CD4-positive, alpha-beta memory T cell (primary cell): ENCODE measurements at places on chromosomes 2 and 18.

- no peak for DNase-seq
These were observed 17.1 kb upstream of the ANKRD62 start for GRCh38 chr18:12076424-12077140.

GRCh38 chr2:55003706-55004639, 46.3 kb downstream of the RTN4 start:
- no peak for DNase-seq

- DNase-seq = no peak
These were observed 516.6 kb upstream of the ZEB2 start for GRCh38 chr2:145036421-145037011.

DNA sequence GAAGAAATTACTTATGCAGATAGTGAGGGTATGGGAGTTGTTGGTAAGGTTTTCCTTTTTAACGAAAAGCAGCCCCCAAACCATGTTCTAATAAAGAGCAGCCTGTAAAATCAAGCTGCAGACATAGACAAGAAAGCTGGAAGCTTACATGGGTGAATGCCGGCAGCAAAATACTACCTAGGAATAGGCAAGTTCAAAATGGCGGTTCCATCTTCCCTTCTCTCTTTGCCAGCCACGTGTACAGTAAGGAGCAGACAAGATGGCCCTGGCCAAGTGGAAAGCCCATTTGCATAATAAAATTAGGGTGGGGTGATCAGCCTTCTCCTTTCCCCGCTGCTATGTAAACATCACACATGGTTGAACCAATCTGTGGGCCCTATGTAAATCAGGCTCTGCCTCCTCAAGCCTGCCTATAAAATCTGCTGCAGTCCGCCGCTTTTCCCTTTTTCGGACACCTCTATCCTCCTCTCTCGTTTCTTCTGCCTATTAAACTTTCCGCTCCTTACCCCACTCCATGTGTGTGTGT, 155.0 kb downstream of the ZBTB7C start:
- DNase-seq = no peak

DNA sequence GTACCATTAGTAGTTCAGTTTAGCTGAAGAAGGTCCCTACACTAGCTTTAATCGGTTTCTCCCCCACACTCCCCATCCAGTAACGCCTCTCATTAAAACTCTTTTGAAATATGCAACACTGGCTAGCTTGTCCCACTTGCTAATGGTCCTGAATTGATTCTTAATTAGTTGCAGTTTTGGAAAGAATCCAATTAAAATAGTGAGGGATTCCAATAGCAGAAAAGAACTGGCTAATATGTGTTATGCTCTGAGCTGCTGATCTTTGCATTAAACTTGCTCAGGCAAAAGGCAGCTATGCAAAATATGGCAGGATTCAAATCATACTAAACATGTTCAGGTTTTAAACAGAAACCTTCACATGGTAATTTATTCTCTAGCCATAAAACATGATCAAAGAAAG, 252.5 kb upstream of the HNRNPA3 start:
- no peak for DNase-seq

DNA sequence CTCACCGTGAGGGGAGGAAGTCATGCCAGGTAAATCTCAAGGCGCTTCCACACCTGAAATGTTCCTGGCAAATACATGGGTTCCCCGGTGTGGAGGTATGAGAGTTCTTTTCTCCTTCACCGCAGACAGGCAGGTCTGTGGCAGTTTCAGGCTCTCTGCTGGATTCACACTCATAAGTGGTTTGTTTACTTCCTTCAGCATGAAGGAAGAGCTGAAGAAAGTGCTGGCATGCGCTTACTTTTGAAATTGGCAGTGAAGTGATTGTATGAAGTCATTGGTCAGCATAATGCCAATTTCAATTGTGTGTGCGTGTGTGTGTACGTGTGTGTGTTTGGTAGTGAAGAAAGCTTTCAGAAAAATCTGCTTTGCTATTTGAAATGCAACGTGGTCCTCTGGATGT, 43.4 kb downstream of the RNF144A start:
- DNase-seq = no peak

- no peak for DNase-seq
These were observed 95.6 kb downstream of the TWIST2 start for GRCh38 chr2:238943338-238944067.

DNA sequence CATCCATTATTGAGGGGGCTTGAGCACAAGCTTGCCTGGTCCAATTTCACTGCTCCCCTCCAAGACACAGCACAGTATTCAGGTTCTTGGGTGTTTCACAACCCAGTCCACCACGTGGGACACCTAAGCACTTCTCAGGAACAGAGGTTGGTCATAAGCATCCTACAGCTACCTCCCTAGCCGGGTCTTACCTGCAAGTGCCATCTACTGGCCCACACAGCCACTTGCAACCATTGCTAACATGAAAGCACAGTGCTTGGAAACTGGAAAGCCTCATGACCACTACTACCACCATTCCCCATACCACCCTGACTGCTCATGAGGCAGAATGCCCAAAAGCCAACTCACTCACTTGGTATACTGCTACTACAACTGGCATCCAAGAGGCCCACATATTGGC, 105.7 kb upstream of the RPRM start:
- DNase-seq = no peak

DNA sequence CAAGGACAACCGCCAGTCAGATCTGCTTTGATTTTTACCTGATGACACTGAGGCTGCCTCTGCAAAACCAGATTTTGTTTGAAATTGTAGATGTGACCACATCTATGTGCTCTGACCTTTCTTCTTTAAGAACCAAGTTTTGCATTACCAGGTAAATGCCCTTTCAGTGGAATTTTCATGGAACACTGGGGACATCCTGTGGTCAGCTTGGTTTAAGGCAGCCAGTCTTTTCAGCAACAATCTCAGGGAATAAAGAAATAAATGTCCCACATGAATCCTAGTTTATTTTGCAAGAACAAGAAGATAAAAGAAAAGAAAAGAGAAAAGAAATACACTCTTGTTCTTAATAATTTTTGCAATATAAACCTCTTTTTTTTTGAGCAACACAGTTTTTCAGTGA, 90.6 kb downstream of the POU3F3 start:
- DNase-seq = no peak

DNA sequence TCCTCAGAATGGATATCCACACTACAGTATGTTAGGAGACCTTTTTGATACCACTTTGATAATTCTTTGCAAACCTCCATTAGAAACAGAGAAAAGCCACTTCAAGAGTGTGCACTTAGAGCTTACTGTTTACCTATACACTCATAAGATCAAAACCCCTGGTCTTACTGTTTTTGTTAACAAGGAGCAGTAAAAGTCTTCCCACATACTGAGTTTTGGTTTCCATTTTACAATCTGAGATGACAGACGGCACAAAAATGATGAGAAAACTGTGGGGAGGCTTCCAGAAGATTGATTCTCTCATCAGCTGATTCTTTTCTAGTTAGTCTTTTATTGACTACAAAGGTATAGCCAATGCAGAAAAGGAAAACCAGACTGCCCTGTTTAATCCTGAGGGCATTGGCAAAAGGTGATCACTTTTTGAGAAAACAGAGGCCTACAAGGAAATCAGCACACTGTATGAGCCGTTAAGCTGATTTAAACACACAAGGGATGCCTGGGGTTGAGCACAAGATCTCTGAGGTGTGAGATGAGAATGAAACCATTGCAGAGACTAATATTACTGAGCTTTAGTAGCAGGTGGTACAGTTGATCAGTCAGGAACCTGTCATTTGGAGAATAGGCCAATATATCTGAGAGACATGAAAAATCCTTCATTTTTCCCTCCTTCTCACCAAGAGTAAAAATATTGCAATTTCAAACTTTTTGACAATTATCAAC, 368.6 kb downstream of the GRB14 start:
- no peak for DNase-seq

DNA sequence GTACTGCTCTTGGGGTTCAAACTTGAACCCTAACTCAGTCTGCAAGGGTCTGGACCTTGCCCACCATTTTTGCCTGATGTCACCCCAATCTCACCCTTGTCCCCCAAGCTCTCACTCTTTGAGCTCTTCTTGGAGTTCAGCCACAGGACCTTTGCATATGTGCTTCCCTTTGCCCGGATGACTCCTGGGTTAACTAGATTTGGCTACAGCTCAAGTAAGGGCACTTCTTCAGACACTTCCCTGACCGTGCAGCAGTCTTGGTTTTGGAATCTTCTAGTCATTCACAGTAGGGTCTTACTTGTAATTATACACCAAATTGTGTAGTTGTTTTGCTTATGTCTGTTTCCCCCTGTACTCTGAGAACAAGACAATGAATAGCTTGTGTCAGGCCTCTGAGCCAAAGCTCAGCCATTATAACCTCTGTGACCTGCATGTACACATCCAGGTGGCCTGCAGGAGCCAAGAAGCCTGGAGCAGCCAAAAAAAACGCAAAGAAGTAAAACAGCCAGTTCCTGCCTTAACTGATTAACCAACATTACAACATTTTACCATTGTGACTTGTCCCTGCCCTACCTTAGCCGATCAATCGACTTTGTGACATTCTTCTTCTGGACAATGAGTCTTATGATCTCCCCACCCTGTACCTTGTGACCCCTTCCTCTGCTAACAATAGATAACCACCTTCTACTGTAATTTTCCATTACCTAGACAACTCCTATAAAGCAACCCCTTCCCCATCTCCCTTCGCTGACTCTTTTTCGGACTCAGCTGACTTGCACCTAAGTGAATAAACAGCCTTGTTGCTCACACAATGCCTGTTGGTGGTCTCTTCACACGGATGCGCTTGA, 1.0 kb upstream of the MOGAT1 start:
- DNase-seq = no peak

DNA sequence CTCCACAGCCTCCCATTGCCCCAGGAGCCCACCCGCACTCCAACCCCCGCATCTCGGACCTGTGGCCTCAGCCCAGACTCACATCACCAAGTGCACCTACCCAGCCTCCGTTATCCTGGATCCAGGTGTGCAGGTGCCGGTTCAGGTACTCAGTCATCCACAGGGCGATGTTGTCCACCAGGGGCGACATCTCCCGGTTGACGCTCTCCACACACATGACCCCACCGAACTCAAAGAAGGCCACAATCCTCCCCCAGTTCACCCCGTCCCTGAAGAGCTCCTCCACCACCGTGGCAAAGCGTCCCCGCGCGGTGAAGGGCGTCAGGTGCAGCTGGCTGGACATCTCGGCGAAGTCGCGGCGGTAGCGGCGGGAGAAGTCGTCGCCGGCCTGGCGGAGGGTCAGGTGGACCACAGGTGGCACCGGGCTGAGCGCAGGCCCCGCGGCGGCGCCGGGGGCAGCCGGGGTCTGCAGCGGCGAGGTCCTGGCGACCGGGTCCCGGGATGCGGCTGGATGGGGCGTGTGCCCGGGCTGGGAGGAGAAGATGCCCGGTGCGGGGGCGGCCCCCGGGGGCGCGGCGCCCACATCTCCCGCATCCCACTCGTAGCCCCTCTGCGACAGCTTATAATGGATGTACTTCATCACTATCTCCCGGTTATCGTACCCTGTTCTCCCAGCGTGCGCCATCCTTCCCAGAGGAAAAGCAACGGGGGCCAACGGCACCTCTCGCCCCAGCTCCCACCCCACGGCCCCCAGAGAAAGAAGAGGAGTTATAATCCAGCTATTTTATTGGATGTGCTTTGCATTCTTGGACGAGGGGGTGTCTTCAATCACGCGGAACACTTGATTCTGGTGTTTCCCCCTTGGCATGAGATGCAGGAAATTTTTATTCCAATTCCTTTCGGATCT, 1.3 kb downstream of the BCL2 start:
- DNase-seq = peak; percentile 83

GRCh38 chr2:98160554-98160953, 73.6 kb downstream of the VWA3B start:
- DNase-seq = no peak

DNA sequence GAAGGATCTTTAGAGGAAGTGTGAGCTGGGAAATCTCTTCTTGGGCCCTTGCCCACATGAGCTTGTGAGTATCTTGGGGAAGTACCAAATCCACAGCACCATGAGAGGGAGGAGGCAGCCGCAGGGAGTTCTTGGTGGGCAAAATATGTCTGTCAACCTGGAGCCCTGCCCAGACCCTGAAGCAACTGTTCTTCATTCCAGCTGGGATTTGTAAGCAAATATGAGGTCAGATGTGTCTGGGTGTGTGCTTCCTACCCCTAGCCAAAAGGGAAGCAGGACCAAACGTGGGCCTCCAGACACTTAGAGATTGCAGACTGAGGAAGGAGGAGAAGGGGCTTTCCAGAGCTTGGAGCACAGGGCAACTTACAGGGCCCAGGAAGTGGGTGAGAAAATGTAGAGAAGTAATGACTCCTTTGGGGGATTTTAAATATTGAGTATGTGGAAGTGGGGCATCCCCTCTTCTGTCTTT, 41.9 kb downstream of the TMEM247 start:
- no peak for DNase-seq

GRCh38 chr2:218234521-218234920, 17.5 kb downstream of the ARPC2 start:
- DNase-seq = no peak

DNA sequence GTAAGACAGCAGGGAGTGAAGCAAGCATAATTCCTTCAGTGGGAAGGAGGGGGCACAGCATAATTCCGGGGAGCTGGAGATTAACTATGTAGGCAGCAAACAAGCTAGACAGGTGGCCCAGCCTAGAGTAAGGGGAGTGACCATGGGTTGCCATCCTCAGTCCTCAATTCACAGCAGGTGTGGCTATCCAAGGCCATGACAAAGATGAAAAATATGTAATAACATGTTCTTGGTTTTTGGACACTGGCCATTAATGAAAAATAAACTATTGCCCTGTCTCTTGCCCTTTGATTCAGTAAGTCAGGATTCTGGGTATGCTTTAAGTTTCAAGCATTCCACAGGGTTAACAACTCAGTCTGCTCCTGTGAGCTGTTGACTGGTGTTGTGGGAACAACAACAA, 65.0 kb downstream of the CYP1B1 start:
- no peak for DNase-seq

DNA sequence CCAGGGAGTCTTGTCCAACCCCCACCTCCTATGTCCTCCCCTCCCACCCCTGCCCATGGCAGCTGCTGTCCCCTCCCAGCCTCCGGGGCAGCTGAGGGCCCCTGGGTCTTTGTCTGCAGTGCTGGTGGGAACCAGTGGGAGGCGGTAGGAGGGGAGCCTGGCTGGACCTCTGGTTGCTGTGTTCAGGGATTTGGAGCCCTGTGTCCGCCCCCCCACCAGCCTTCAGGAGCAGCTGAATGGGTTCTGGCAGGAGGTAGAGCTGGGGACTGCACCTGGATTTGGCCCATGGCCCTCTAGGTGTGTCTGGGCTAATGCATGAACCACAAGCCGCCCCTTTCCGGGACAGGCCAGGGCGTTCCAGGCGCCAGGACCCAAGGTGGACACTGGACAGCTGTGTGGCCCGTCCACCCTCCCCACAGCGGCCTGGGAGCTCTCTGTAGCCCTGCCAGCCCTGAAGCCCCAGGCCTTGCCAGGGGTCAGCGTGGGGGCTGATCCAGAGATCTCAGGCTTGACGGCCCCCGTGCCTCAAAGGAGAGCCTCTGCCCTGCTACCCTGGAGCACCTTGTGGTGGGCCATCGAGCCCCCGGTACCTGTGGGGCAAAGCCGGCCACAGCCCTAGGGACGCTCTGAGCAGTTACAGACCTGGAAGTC, 25.4 kb downstream of the GPC1 start:
- DNase-seq = peak; percentile 31

- DNase-seq = no peak
These were observed 9.3 kb upstream of the EFHD1 start for GRCh38 chr2:232623768-232624765.
